ENCODE measurements at places on chromosomes 11 and 22. TPM values are rescaled to one million over a fixed set of nuclear protein-coding genes. Genes with fewer than 3 reads are reported as not detected.

The MMP12 gene
- polyA plus RNA-seq, result not detected

The THAP12 gene
- polyA plus RNA-seq, result 74.6 TPM

The RFPL1 gene
- polyA plus RNA-seq, result 0.52 TPM

The NXPE2 gene
- polyA plus RNA-seq, result 0.26 TPM

The MPEG1 gene
- polyA plus RNA-seq, result 11.6 TPM

The EEF1G gene
- polyA plus RNA-seq, result 3,112 TPM

The MPZL2 gene
- polyA plus RNA-seq, result 1.2 TPM

The NNMT gene
- polyA plus RNA-seq, result not detected

DNA sequence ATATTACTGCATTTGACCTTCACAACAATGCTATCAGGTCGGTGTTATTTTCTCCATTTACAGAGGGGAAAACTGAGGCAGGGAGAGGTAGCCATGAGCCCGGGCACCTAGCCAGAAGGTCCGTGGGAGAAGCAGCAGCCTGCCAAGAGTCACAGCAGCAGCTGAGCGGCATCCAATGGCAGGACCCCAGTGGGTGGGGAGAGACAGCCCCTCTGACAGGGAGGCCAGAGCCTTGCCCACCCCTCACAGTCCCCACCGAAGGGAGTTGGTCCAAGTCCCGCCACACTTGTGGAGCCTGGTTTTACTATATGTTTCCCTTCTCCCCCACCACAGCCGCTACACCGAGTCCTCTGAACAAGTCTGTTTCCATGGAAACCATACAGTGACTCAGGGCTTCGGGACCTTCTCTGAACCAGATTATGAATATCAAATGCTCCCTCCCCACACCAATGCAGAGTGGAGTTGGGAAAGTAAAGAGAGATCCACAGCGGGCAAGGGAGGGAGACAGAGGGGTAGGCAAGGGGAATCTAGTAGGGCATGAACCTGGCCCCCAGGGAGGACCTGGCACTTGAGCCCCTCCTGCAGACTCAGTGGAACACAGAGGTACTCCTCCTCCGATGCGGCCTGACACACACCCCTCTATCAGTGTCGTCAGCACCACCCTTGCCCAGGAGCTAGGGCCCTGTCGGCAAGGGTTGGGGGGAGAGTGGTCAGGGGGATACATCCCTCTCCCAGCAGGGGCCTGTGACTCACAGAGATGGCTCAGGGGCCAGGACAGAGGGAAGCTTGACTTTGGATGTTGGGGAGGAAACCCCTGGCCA, 2.5 kb downstream of the CHST1 start:
- DNase-seq, result peak; percentile 64

- DNase-seq, result peak; percentile 91
These were observed 8.8 kb downstream of the CRY2 start for GRCh38 chr11:45856044-45856468.

DNA sequence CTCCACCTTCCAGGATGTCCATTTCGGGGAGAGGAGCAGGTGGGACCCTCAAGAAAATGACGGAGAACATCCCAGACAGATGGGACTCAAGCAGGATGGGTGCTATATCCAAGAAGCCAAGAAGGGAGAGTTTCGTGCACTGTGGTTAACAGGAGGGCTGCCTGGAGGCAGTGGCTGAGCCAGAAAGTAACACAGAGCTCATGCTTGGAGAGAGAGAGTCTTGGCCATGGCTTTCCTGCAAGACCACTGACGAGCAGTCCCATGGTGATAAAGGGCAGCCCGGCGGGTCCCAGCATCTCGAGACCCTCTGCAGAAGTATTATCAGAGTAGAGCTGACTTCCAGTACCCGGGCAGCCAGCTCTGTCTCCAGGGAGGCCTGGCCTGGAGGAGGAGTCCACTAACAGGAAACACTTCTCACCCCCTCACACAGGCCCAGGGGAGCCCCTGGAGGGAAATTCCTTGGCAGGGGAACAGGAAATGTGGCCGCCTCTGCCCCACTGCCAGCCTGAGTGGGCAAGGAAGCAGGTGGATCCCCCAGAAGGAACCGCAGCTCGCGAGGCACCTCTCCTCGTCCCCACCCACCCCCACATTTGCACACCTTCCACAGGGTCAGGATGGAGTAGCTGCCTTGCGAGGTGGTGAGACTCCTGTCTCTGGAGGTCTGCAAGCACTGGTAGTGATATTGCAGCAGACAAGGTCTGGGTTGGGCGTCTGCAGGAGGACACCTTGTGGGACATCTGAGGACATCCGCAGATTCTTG, 32.2 kb downstream of the CYTH4 start:
- DNase-seq, result no peak

DNA sequence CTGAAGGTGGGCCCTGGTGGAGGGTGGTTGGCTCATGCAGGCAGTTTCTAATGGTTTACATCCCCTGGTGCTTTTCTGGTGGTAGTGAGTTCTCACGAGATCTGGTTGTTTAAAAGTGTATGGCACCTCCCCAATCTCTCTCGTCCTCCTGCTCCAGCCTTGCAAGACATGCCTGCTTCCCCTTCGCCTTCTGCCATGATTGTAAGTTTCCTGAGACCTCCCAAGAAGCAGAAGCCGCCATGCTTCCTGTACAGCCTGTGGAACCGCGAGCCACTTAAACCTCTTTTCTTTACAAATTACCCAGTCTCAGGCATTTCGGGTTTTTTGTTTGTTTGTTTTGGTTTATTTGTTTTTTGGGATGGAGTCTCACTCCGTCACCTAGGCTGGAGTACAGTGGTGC, 173.2 kb downstream of the MN1 start:
- DNase-seq, result no peak

DNA sequence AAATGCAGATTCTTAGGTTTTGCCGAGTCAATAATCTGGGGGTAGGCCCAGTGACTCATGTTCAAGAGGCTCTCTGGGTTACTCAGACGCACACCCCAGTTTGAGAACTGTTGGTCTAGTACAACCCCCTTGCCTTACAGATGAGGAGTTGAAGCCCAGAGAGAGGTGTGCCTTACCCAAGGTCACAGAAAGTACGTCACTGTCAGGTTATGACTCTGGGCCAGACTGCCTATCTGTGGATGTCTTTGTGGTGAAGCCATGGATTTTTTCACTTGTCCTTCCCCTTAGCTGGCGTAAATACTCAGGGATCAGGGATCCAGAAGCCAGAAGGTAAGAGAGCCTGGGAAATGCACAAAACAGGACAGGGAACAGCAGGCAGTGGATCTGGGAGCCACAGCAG, 25.2 kb upstream of the NECTIN1 start:
- DNase-seq, result no peak

GRCh38 chr11:96338910-96339705, 3.9 kb downstream of the MAML2 start:
- DNase-seq, result no peak

DNA sequence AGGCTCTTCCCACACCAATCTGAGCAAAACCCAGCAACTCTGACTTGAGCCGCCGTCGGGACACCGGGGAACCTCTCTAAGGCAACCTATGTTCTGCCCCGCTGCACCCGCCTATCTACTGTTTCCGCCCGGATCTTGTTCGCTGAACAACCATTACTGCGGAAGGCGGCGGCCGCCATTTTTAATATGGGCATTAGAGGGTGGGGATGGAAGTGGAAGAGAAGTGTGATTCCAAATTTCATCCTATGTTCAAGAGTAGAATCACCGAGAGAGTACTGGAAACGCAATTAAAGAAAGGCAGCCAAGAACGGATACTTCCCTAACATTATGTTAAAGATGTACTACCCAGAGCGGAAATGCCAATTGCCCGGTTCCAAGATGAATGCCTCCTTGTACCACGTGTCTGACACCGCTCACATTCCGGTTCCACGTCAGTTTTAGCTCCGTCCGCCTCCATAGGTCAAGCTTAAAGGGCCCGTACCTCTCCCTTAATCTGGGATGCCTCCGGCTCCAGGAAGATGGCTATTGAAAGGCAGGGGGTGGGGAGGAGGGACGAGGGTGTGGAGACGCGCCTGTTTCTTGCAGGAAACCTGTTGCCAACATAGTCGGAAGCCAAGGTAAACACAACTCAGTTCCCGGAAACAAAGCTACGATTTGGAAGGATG, at the start of gene DPAGT1:
DPAGT1 (minus strand) TSS at position 95 of the 665 bp plus-strand sequence. CDS start 198 bp downstream, outside the sequence.
- peak; percentile 95 for DNase-seq

DNA sequence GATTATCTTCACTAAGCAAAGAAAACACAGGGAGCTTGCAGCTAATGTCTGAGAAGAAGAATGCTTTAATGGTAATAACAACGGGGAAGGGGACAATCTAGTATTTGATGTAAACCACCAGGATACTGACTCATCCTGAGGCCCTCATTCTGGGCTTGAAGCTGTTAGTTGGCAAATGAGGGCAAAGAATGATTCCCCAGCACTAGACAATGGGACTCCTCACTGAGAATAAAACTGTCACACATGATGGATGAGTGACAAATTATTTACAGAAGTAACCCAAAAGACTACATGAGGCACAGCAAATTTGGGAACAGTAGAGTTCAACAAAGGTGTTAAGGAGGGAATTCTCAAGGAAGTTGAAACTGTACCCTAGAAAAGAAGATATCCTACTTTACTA, 76.3 kb downstream of the FAM168A start:
- DNase-seq, result no peak

DNA sequence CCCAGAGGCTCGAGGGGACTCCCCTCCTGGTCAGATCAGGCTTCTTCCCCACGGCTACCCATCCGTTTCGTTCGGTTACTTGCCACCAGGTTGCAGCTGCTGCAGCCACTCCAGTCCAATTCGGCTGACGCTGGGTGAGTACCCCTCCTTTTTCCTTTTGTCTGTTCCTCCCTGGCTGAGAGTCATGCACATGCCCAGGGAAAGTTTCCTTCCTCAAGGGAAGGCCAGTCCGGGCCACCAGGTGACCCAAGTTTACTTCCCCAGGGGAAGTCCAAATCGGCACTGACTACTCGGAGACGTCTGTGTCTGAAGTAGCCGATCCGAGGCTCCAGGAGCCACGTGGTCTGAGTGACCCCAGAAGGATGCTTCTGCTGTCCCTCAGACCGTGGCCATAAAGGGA, 13.2 kb upstream of the OR56A3 start:
- no peak for DNase-seq

GRCh38 chr11:33682019-33682418, 18.6 kb downstream of the C11orf91 start:
- no peak for DNase-seq

DNA sequence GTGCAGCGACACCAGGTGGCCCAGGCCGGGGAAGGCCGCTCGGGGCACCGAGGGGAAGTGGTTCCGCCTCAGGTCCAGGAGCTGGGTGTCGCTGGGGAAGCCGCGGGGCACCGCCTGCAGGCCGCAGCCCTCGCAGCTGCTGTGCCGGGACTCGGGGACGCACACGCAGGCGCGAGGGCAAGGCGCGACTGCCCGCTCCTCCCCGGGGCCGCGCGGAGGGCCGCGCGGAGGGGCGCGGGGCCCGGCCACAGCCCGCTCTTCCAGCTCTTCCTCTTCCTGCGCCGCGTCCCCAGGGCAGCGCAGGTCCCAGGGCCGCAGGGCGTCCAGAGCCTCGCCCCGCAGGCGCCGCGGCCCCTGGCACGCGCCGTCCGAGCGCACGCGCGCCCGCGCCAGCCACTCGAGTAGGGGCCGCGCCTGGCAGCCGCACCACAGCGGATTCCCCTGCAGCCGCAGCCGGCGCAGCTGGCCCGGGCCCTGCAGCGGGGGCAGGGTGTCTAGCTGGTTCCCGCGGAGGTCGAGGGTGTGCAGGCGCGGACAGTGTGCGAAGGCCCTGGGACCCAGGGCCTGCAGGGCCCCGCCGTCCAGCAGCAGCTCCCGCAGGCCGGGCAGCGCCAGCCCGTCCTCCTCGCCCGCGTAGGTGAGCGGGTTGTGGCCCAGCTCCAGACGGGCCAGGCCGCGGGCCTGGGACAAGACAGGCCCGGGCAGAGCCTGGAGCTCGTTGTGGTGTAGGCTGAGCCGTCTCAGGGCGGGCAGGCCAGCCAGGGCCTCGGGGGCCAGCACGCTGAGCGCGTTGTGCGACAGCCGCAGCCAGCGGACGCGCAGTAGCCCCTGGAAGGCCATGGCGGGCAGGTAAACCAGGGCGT, 2.8 kb downstream of the CHADL start:
- peak; percentile 55 for DNase-seq

DNA sequence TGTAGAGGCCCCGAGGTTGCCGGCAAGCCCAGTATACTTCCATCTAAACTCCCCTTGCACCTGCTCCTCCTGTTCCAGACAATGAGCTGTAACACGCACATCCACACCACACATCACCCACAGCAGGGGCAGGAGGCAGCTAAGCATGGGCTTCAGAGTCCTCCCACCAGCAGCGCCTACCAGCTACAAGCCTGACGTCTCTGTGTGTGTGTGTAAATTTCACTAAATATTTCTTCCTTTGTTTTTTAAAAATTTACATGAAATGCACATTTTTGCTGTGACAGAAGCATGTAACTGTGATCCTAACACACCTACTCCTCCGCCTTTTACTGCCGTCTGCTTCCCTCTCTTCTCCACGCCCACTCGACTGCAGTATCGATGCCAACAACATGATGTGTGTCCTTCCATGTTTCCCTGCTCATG, 29.4 kb upstream of the PACSIN2 start:
- no peak for DNase-seq

- no peak for DNase-seq
These were observed 14.2 kb upstream of the MOB2 start for GRCh38 chr11:1500466-1501420.

DNA sequence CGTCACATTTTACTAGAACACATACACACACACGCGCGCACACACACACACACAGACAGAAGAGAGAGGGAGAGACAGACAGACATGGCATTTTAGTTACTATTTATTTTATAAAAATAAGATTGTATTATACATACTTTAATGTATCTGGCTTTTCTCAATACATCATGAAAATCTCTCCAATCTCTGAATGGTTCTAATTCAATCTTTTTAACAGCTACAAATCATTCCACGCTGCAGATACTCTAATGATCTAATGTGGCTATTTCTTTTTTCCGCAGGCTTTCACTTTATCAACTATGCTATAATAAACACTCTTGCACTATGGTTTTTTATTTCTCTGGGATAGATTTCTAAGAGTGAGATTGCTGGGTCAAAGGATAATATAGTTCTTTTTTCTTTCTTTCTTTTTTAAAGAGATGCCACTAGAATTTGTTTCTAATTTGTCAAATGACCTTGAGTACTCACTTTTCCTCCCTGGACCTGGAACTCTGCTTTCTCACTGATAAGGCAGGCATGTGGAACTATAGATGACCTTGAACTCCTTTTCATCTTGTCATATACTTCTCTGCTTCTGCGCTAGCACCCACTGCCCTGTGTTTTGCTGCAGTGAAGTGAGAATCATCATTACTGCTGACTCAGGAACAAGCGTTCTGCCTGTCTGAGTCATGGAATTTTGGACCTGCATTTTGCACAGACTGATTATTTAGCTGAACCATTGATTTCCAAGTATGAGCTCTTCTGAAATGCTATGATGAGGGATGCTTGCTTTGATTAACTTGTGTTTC, 4.9 kb upstream of the SLC6A5 start:
- DNase-seq, result no peak

GRCh38 chr22:46824344-46824909, 62.0 kb downstream of the TBC1D22A start:
- DNase-seq, result no peak

GRCh38 chr11:132330515-132330914, 960.1 kb downstream of the NTM start:
- DNase-seq, result no peak

DNA sequence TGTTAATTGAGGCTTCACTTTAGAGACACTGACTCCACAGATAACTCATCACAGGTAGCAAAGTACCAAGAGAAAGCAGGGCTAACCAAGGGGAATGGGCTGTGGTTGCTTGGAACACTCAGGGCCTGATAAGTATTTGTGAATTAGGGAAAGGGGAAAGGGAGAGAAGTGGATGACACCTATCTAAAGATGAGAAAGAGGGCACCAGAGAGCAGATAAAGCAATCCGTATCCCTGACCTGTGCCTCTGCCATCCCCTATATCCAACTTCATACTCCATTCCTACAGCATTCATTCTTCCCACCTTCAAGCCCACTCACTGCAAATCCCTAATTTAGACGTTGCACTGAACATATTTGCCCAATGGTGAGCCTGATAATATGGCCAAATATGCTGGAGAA, 43.0 kb upstream of the API5 start:
- no peak for DNase-seq
